ENCODE measurements at places on chromosomes 5 and 9.
A peak's percentile ranks its signal among the peaks of the same experiment; 100 is the strongest.

GRCh38 chr9:127418037-127418471 lies 6.1 kb upstream of the ZNF79 start:
- peak; percentile 24 for DNase-seq

DNA sequence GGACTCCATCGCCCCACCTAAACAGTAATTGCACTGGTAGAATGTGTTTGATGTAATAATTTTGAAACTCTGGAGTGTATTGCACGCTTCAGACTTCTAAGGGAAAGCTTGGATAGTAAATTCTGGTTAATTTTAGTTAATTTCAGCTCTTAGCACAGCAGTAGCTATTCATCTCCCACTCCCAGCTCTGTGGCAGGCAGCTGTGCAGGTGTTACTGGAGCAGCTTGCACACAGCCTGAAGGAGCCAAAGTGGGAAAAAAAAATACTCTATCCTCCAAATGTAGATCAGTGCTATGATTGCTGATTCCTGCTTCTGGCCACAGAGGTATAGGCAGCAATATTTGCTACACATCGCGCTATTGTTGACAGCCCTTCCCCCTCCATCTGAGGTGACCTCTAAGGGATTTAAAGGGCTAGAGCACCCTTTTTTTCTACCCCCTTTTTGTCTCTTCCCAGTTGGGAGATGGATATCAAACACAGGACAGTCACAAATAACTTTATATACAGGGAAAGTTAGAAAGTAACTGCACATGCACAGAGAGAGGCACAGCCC lies 97.4 kb downstream of the KCTD16 start:
- DNase-seq = no peak

DNA sequence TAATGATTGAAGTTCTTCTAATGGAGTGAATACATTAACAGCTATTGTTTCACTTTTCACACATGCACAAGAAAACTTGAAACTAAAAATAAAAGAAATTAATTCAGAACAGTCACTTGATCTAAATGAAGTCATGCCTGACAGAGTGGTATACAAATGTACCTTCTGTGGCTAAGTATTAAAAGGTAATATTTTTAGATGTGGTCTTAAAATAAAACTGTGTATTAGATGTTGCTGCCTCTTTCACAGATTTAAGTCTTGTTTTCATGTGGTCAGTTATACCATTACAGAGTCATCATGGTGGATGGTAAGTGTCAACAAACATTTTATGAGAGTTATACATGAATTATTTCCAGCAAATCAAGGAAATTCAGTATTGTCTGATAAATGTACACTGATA lies 47.0 kb downstream of the KIAA0825 start:
- DNase-seq = no peak

DNA sequence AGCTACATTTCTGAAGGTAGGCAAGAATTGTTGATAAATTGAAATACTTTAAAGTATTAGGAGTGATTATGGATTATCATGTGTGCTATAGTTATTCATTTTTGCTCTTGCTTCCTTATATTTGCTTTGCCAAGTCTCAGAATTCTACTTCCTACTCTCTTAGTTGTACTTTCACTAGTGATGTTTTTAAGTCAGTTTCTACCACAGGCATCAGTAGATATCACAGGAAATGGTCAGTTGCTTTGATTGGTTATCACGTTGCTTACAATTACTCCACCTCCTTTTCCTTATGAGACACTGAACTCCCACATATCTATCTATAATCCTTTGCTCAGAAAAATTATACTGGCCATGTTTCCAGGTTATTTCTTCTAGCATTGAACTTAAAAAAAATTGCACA lies 472.8 kb downstream of the DMRTA1 start:
- no peak for DNase-seq

- no peak for DNase-seq
These were observed 85.5 kb downstream of the CAMSAP1 start for GRCh38 chr9:135821733-135822373.

GRCh38 chr5:34415559-34416198 lies 240.4 kb upstream of the RAI14 start:
- no peak for DNase-seq

DNA sequence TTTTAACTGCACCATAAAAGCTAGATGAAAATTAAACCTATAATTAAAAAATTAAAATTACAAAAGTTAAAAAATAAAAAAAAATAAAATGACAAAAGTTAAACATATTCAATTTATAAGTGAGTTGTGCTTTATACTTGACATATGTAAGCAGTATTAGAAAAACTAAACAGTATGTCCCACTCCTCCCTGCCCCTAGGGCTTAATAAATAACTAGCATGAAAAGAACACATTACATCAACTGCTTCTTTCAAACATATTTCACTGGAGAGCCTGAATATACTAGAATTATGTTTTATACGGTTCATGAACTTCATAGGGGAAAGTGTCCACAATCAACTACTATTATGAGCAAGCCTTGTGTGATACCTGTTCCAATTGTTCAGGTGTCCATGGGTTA lies 47.6 kb downstream of the ECPAS start:
- no peak for DNase-seq

DNA sequence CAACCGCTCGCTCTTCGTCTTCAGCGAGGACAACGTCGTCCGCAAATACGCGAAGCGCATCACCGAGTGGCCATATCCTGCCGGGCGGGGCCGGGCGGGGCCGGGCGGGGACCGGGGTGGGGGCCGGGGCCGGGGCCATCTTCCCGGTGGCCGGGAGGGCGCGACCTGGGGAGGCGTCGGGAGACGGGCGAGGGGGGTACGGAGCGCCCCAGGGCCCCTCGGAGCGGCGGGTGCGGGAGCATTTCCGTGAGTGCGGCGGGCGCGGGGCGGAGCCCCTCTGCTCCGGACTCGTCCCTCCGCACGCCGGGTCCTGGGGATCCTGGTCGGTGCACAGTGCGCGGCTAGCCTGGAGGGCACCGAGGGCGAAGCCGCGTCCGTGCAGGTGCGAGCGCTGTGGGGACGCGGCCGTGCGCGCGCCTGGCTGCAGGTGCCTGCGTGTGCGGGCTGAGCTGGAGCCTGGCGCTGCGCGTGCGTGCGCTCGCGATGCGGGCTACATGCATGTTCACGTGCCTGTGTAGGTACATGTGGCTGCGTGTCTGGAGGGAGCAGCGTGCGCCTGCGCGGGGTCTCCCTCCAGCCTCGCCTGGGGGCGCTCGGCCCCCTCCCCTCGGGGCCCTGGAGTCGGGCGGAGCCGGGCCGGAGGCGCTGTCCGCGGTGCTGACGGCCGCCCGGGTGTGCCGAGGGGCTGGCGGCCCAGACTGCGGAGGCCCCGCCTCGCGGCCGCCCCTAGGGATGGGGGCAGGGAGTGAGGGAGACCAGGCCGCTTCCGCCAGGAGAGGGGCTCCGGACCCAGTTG lies 762 bp downstream of the CACNA1B start:
- DNase-seq = no peak

DNA sequence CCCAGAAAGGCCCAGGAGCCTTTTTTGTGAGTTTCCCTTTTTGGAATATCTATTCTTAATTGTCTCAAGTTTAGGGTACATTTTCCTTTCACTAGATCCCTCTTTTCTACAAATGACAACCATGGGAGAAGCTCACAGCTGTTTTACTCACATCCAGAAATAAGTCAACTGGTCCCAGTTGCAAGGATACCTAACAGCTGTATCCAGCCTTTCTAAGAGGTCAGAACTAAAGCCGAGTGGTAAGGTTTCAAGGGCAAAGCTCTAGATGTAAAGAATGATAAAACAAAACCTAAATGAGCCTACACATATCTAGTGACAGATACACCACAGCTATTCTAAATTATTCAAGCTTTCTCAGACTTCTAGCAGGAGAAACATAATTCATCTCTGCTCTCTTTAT lies 4.4 kb downstream of the FGF10 start:
- no peak for DNase-seq

Data from activated CD8-positive, alpha-beta memory T cell treated with anti-CD3 and anti-CD28 coated beads for 1 hour (primary cell).